SJCRH30 (cell line): ENCODE measurements at places on chromosomes 1 and 21.

DNA sequence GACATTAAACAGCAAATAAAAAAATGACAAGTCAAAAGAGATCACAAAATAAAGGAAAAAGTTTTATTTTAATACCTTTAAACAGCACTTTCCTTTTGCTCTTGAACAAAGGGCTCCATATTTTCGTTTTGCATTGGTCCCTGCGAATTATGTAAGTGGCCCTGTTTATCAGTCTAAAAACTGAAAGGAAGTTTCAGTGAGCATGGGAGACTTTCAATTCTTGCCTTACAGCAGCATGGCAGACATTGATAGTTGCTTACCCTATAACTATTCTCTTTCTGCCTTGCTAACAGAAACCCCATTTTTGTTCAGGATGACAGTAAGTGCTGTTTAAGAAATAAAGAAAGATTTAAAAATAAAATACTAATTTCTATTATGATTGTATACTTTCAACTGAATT is 5.2 kb upstream of the SH3GLB1 start:
- no peak for DNase-seq

GRCh38 chr1:79899914-79900313 is 893.4 kb upstream of the ADGRL4 start:
- peak; percentile 14 for DNase-seq

DNA sequence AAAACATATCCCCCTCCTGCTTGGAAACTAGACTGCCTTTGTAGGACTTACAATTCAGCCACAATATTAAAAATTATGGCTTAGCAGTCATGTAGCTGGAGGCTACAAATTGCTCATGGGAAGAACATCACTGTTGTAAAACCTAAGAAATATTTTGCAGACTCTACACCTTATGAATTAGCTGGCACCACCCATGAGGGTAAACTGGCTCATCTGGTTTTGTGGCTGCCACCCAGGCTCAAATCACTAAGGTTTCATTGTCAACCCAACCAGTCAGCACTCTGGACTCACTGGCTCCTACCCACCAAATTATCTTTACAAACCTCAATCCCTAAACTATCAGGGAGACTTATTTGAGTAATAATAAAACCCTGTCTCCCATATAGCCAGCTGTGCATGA is 100.7 kb upstream of the OLFM3 start:
- DNase-seq = no peak

DNA sequence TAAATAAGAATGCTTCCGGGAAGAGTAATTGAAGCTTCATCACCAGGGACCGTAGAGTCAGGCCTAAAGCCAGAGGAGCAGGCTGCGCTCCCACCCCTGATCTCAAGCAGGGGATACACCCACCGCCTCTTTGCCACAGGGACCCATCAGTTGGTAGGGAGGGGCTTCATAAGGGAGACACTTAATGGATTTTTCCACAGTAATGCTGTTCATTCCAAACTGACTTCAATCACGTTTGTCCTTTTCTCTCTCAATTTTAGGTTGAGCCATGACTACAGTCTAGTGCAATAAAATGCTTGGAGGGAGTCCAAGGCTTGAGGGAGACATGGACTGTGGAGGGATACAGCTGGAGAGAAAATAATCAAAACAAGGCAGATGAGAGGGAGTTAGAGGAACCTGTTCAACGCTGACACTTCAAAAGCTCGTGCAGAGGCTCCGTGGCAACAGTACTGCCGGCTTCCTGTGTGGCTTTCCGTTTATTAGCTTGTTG is 111.5 kb downstream of the SEC16B start:
- DNase-seq = no peak

DNA sequence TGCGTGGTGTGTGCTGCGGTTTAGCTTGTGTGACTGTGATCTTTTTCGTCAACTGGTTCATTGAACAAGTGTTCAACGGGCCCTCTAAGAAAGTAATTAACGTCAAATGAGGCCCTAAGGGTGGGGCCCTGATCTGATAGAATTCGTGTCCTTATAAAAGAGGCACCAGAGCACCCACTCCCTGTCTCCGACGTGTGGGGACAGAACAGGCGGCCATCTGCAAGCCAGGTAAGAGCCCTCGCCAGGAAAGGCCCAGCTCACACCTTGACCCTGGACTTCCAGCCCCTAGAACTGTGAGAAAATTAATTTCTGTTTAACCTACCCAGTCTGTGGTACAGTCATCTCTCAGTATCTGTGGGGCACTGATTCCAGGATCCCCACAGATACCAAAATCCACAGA is 20.4 kb upstream of the SAMD11 start:
- no peak for DNase-seq

DNA sequence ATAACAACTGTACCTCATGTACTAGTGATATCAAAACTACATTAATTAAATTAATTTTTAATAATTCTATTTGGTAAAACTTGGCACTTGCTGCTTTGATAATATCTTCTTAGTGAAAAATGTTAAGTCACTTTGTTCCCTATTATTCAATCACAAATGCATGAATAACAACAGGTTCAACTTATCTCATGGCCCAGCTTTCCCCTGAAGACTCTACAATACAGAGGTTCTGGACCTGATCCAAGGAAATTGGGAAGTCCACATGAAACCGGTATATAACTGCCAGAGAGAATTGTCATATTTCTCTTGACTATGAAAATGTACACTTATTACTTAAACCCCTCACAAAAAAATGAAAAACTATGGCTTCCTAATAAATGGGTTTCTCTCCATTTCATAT is 33.9 kb upstream of the PTPRC start:
- no peak for DNase-seq

- peak; percentile 57 for DNase-seq
Observed at GRCh38 chr1:243421784-243422183, 165.9 kb downstream of the SDCCAG8 start.

- no peak for DNase-seq
Observed at GRCh38 chr1:60436186-60436585, 362.6 kb upstream of the C1orf87 start.

DNA sequence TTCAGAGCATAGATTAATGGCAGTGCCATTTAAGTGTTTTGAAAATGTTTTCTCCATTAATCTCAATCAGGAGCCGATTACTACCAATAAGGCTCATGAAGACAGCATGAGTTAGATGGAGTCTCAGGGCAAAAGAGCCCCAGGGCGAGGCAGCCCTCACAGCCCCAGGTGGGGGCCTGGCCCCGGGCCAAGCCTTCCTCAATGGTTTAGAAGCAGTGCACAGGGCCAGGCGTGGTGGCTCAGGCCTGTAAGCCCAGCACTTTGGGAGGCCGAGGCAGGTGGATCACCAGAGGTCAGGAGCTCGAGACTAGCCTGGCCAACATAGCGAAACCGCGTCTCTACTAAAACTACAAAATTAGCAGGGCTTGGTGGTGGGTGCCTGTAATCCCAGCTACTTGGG is 348.1 kb upstream of the VAMP3 start:
- no peak for DNase-seq

GRCh38 chr1:218971156-218971555 is 202.5 kb upstream of the LYPLAL1 start:
- peak; percentile 44 for DNase-seq

GRCh38 chr1:61085206-61085982 is 3.0 kb downstream of the NFIA start:
- no peak for DNase-seq

- no peak for DNase-seq
Observed at GRCh38 chr1:29286194-29286767, 50.0 kb downstream of the PTPRU start.

- DNase-seq = no peak
Observed at GRCh38 chr1:43437031-43437973, 16.4 kb downstream of the HYI start.

- no peak for DNase-seq
Observed at GRCh38 chr21:34170886-34171285, 97.5 kb downstream of the MRPS6 start.

DNA sequence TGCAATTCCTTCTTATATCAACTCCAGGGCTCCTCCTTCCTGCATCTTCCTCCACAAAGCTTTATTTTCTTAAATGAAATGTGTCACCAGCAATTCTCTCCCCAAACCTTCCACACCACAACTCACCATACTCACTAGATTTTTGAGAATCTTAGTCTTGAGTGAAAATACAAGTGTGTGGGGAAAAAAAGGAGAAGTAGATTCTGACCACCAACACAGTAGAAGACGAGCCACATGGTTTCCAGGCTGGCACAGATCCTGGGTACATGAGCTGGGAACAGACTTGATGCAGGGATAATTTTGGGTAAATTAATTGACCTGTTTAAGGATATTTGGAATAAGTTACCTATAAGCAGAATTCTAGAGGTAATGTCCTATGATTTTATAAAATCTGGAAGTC is 72.8 kb upstream of the KCNJ15 start:
- no peak for DNase-seq

- DNase-seq = peak; percentile 51
Observed at GRCh38 chr1:176206006-176206960, 803 bp downstream of the COP1 start.

DNA sequence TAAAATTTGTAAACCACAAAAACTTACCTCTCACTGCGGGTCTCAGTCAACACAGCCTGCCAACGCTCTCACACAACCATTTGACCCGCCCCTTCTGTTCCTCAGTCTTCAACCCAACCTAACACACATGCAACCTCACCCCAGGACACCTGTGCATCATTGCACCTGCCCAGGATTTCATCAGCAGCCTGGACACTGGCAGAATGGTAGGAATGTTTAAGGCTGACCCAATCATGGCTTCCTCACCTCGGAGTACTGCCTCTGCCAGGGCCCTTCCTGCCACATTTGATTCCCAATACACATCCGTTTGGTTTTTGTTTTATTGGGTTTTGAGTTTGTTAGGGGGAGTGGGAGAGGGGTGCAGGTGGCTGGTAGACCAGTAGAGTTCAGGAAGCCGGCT is 40.7 kb downstream of the TOMM20 start:
- no peak for DNase-seq

GRCh38 chr1:24323281-24323680 is 4.1 kb downstream of the GRHL3 start:
- no peak for DNase-seq

DNA sequence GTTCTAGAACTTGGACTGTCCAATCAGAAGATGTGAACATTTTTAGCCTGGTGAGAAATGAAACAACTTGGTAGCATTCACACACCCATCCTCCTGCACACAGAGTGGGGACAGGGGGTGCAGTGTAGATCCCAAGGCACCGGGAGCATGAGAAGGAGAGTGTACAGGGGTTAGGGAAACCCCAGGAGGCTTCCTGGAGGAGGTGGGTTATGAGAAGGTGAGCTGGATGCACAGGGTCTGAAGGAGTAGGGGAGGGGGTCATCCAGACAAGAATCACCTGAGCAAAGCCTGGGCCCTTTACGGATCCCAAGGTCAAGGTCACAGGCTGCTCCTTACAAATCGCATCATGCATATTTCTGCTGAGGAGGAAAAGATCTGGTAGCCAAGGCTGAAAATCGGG is 117.5 kb upstream of the TMPRSS2 start:
- DNase-seq = no peak

- DNase-seq = no peak
Observed at GRCh38 chr1:6272452-6272851, 11.6 kb upstream of the GPR153 start.

- no peak for DNase-seq
Observed at GRCh38 chr1:14777516-14778506, 179.3 kb downstream of the KAZN start.

DNA sequence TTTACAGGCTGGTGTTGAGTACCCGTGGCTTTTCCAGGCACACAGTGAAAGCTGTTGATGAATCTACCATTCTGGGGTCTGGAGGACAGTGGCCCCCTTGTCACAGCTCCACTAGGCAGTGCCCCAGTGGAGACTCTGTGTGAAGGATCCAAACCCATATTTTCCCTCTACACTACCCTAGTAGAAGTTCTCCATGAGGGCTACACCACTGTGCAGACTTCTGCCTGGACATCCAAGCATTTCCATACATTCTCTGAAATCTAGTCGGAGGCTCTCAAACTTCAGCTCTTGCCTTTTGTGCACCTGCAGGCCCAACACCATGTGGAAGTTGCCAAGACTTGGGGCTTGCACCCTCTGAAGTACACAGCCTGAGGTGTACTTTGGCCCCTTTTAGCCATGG is 227.8 kb downstream of the BACH1 start:
- no peak for DNase-seq

- no peak for DNase-seq
Observed at GRCh38 chr1:6688001-6688400, 13.6 kb downstream of the DNAJC11 start.

GRCh38 chr1:74412244-74412643 is 100.2 kb downstream of the LRRC53 start:
- DNase-seq = no peak

- no peak for DNase-seq
Observed at GRCh38 chr1:111369645-111370044, 57.9 kb downstream of the OVGP1 start.

DNA sequence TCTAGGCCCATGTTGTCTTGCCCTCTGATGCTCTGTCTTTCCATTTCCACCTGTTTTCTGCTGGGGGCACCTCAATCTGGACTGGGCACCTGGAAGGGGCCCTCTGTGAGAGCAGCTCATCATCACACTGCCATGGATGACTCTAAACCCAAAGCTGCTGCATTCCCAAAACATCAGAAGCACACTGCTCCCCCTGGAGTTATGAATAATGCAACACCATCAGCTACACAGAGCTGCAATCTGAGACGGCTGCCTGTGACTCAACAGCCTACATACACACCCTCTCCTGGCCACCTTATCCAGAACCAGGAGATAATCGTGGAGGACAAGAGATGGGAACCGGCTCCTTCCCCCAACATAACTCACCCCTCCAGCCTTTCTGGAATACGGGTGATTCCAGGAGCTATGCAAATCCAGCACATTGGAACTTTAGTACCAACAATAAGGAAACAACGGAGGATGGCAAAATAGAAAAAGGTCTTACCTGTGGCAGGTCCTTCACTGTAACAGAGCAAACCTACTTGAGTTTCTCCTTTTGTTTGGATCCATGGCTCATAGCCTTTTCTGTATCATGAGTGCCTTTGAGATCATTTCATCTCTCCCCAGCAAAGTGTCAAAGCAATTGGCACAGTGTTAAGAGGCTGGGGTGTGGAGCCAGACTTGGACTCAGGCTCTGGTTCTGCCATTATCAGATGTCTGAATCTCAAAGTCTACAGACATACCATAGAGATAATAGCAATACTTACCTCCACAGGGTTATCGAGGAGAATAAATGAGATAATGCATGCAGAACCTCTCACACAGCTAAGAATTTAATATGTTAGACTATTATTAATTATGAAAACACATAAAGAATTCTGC is 29.3 kb downstream of the AK2 start:
- DNase-seq = peak; percentile 71

GRCh38 chr1:230858918-230859729 is 9.2 kb downstream of the C1orf198 start:
- peak; percentile 86 for DNase-seq

- DNase-seq = no peak
Observed at GRCh38 chr1:167955915-167956314, 19.0 kb upstream of the MPC2 start.

- no peak for DNase-seq
Observed at GRCh38 chr1:209458921-209459320, 124.6 kb upstream of the CAMK1G start.

DNA sequence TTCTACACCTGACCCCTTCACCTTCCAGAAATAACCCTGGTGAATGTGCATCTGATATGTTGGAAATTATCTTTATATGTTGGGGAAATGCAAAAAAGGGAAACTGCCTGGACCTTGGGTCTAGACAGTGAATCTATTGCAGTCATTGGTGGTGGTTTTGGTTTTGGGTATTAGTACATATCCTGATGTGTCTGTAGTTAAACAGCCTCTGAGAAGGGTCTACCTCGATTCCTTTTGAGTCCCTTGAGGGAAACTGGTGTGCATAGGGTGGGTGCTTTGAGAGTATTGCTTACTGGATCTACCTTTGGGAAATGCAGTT is 127.3 kb upstream of the KIAA0040 start:
- DNase-seq = no peak
